ENCODE measurements at places on chromosomes 1 and 21. TPM values are rescaled to one million over a fixed set of nuclear protein-coding genes. Genes with fewer than 3 reads are reported as not detected.

The CREB3L4 gene
- total RNA-seq = 7.3 TPM

The HES3 gene
- not detected for total RNA-seq

The TCEA3 gene
- total RNA-seq = 1.1 TPM

The TCHHL1 gene
- not detected for total RNA-seq

The TSPAN2 gene
- total RNA-seq = 1.2 TPM

The TBX15 gene
- total RNA-seq = not detected

The C8B gene
- not detected for total RNA-seq

The SPRR2D gene
- total RNA-seq = not detected

The FHAD1 gene
- total RNA-seq = 0.38 TPM

The PBX1 gene
- not detected for total RNA-seq

The POLR3GL gene
- total RNA-seq = 18.1 TPM

The MTHFR gene
- 9.9 TPM for total RNA-seq

The C1QC gene
- total RNA-seq = not detected

The EVI5 gene
- total RNA-seq = 51.2 TPM
